ENCODE measurements at places on chromosomes 13 and 19.

DNA sequence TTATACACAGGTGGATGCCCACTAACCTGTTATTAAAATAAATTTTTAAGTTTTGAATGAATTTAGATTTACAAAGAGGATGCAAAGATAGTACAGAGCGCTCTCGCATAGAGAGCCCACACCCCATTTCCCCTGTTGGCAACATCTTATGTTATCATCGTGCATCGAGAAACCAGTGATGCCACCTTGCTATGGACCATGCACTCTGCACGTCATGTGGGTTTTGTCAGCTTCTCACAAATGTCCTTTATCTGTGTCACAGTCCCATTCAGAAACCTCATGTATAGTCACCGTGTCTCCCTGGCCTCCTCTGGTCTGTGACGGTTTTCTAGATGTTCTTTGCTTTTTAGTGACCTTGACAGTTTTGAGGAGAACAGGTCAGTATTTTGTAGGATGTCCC is 60.0 kb downstream of the ING1 start:
- no peak for DNase-seq

- no peak for DNase-seq
Observed at GRCh38 chr19:46384396-46384795, 29.0 kb downstream of the CCDC8 start.

DNA sequence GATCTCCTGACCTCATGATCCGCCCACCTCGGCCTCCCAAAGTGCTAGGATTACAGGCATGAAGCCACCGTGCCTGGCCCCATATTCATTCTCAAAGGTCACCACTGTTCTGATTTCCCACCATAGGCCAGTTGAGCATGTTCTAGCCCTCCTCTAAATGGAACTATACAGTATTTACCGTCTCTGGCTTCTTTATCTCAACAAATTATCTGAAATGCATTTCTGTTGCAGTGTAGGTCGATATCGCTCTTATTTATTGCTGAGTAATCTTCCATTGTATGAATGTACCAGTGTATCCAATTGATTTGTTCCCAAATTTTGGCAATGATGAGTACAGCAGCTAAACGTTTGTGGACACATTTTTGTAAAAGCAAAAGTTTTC is 15.4 kb downstream of the SLC1A5 start:
- no peak for DNase-seq

GRCh38 chr13:33355201-33355895 is 69.8 kb upstream of the STARD13 start:
- no peak for DNase-seq

DNA sequence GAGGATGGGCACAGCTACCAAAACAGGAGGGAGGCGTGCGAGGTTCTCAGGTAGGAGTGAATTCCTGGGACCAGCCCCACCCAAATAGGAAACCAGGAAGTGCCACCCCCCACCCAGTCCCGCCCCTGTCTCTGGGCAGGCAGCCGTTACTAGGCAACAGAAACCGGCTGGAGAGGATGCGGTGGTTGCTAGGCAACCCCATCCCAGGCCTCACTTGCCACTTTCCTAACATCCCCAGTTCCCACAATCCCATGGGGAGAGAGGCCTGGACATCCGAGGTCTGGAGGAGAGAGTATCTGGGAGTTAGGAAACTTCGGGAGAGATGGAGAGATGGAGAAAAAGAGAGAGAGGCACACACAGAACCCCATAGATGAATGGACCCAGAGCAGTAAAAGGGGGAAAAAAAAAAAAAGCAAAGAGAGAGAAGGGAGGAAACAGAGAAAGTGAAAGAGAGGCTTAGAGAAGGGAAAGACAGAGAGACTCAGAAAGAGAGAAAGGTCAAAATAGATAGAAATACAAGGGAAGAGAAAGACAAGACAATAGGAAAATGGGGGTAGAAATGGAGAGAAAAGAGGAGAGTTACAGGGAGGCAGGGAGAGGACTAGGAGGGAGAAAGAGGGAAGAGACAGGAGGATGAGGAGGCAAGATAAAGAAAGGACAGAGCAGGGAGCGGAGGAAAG is 3.8 kb downstream of the GRIK5 start:
- DNase-seq: peak; percentile 66

DNA sequence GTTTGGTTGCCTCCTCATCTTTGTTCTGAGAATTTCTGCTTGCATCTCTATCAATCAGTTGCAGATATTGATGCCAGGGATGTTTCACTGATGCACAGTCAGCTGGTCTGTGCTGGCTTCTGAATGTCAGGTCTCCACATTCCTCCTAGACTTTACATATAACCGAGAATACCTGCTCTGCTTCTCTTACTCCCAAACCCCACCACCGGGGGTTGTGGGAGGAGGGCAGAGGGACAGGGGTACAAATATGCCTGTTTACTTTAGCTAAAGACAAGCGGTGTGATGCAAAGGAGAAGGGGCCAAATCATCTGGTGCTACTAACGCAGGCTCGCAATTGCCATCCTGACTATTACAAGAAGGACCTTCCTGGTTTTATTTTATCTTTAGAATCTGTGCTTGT is 17.4 kb upstream of the KLHL1 start:
- no peak for DNase-seq

GRCh38 chr19:12137221-12137940 is 2.8 kb downstream of the ZNF20 start:
- DNase-seq: no peak

- peak; percentile 70 for DNase-seq
Observed at GRCh38 chr19:37981785-37982475, 74.9 kb downstream of the SIPA1L3 start.

GRCh38 chr19:30519607-30520205 is 147.5 kb downstream of the ZNF536 start:
- no peak for DNase-seq

DNA sequence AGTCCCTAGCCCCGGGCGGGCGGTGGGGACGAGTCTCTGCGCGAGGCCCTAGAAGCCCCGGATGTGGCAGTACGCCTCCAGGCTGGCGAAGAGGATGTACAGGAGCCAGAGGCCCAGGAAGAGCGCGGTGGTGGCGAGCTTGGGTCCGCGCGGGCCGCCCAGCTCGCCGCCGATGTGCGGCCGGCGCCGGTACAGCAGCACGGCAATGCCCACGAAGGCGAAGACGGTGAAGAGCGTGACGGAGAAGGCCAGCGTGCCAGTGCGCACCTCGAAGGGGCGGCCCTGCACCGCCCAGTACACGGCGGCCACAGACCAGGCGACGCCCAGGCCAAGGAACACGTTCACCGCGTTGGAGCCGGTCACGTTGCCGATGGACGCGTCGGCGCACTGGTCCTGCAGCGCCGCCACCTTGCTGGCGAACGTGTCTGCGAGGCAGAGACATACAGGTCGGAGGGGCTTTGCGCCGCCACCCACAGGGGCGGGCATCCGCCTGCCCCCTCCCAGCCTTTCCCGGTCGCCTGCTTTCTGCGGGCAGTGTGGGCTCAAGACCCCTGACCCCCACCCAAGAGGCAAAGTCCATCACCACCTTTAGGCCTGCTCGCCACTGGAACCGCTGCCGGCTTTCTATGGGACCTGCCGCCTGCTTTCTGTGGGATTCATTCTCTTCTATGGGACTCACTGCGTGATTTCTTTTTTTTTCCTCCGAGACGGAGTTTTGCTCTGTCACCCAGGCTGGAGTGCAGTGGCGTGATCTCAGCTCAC is 10.9 kb upstream of the MEIS3 start:
- no peak for DNase-seq

DNA sequence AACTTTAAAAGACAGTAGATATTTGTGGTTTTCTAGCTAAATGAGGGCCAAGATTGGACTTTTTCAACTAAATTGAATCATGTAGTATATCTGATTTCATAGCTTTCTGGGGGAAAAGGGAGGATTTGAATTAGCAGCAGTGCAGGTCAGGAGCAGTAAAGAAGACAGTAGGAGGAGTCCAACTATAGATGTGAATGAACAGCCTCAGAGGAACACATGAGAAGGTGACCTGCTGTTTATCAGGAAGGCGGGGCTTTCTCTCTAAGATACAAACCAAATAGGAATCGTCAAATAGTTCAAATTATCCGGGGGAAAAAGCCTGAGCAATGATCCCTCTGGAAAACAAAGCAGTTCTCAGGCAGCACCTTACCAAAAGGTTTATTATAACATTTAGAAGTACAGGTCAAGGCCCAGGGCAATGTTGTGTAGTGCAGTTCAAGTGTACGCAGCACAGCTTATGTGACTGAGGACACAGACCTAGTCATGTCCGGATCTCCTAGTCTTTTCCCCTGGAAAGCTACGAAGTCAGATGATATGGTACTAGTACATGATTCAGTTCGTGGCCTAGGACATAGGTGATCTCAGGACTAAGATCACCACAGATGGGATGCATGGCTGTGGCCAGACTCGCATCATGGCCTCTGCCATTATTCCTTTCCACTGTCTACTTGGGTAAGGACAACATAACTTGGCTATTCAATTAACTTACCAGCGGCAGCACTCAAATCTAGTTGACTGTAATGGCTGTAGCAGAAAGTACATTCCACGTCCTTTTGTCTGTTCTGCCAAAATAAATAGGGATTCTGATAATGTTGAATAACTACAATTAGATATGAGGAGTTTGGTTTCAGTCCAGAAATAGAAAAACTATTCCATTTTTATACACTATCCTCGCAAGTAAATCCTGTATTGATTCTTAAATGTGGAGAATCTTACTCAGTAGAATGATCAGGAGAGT is 40.3 kb downstream of the MPHOSPH8 start:
- no peak for DNase-seq

- no peak for DNase-seq
Observed at GRCh38 chr13:37747071-37747612, 122.4 kb downstream of the TRPC4 start.

DNA sequence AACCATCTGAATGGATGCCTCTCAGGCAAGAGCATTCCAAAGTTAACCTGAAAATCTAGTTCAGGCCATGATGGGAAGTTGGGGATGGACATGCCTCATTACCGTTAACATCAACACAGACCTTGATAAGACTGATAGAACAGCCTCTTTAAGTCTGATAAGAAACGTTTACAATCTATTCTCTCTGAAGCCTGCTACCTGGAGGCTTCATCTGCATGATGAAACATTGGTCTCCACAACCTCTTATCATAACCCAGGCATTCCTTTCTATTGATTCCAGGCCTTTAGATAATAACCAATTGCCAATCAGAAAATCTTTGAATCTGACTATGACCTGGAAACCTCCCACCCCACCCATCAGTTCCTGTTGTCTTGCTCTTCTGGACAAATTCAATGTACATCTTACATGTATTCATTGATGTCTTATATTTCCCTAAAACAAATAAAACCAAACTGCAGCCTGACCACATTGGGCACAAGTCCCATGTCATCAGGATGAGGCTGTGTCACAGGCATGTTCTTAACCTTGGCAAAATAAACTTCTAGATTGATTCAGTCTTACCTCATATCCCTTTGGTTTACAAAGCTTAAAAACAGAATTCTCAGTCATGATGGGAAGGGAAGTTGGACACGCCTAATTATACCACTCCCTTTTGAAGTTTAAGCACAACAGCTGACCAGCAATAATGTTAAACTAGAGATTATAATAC is 843.8 kb upstream of the SPRY2 start:
- no peak for DNase-seq

- DNase-seq: no peak
Observed at GRCh38 chr19:36267061-36267845, 52.3 kb downstream of the ZNF146 start.

DNA sequence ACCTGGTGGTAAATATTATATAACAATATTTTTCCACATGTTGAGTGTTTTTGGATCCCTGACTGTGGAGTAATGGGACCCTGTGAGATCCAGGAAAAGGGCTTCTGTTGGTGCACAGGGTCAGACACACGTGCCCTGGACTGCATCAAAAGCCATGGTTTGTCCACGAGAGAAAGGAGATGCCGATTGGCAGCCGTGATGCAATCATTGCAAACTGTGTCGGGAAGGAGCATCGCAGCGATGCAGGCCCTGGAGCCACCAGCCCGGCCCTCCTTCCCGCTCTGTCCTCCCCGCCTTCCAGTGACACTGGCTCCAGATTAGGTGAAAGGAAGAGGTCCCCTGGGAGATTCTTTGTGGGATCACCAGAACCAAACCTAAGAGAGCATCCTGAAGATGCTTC is 9.1 kb downstream of the COL4A2 start:
- no peak for DNase-seq

DNA sequence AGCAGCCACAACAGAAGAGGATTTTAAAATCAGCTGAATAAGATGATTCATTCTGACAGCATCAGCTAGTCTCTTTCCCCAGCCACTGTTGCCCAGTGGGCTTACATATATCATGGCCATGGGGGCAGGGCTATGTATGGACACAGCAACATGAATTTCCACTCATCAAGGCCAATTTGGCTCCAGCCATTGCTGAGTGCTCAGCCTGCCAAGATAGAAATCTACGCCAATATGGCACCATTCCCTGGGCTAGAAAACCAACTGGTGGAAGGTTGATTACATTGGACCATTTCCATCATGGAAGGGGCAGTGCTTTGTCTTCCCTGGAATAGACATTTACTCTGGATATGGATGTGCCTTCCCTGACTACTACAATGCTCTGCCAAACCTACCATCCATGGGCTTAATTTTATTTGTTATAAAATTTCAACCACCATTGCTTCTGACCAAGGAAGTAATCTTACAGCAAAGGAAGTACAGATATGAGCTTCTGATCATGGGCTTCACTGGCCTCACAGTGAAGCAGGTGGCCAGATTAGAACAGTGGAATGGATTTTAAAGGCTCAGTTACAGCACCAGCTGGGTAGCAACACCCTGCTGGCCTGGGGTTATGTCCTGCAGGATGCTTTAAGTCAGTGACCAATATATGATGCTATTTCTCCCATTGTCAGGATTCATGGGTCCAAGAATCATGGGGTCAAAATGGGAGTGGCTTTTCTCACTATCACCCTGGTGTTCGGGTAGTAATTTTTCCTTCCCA is 9.8 kb upstream of the ALOX5AP start:
- DNase-seq: no peak

GRCh38 chr13:40758811-40759210 is 12.2 kb downstream of the MRPS31 start:
- DNase-seq: no peak

GRCh38 chr19:42191855-42192254 is 25.6 kb downstream of the DEDD2 start:
- DNase-seq: peak; percentile 81

Measured in NCI-H510A (cell line).